Stimulated activated CD8-positive, alpha-beta memory T cell treated with anti-CD3 and anti-CD28 coated beads, Interleukin-2, amount 100 ng/mL, for 1 hour (primary cell): ENCODE measurements at places on chromosomes 2 and 18.

GRCh38 chr2:74499267-74499939, at the start of gene LBX2:
TSS of gene LBX2 (minus strand) at chr2:74499603. CDS start at chr2:74499537, 66 bp downstream.
- no peak for DNase-seq

DNA sequence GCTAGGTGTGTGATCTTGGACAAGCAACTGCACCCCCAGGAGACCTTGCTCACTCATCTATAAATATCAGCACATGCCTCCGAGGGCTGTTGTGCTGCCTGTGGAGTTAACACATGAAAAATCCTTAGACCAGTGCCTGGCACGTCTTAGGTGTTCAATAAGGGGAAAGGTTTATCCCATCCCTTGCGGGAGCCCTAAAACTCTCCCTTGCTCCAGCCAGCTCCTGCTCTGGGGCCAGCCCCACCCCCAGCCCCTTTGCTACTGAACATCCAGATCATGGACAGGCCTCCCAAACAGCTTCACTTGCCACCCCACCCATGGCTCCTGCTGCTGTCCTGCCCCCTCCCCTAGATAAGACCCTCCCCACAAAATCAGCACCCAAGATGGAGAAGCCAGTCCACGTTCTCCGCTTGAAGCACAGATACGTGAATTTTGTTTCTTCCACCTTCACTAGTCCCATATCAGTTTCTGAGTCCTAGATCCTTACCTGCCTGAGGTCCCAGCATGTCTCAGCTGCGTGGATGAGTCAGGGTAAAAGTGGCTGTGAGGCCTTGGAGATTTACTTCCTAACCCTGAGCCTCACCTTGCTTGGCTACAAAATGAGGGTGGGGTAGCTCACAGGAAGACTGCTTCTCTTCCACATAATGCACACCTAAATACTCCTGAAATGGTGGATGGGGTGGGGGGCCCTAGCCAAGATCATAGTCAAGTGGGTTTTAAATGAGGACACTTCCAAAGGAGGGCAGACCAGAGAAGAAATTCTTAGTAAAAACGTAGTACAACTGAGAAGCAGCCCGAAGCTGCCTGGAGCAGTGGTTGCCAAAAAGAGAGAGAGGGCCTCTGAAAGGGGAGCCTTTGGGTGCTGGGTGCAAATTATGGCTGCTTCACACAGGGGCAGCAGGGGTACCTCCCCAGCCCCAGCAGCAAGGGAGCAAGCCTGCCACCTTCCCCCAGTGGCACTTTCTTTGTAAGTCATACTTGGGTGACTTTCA, 40.4 kb downstream of the C1QL2 start:
- DNase-seq, result no peak

GRCh38 chr2:164655750-164656149, 34.5 kb upstream of the GRB14 start:
- DNase-seq, result no peak

GRCh38 chr2:69452687-69453086, 15.5 kb upstream of the NFU1 start:
- no peak for DNase-seq

- DNase-seq, result no peak
Measured at GRCh38 chr2:231133365-231134099, 8.7 kb upstream of the HTR2B start.

GRCh38 chr18:60560071-60560470, 187.5 kb upstream of the MC4R start:
- no peak for DNase-seq

DNA sequence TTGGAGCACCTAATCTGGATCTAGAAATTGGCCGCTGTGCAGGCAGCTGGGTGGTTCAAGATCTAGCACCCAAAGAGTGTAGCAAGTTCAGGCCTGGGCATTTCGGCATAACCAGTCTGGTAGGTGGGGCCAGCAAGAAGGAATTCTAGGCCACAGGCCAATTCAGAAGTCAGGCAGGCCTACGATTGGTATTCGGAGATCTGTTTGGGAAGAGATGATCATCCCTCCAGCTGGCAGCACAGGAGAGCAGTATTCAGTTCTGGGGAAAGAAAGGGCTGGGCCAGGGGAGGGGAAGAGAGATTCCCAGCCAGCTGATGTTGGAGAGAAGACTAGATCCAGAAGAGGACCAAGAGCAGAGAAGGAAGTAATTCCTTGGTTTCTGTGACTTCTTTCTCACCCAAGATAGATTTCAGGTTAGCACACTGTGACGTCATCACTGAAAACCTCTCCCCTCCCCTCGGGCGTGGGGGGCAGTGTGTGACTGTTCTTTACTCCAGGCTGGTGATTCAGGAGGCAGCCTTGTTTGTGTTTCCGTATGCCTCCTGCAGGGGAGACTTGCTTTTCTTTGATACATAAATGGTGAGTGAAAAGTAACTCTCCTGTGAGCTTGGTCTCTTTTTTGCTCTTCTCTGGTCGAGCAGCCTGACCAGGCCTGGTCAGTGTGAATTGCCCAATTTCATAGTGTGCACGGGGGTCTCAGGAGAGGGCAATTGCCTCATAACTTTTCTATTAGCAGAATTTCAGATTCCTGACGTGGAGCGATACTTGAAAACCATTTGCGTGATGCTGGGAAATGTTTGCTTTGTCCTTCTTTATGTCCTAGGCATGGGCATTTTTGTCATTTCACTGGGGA, 61.1 kb downstream of the MEIS1 start:
- DNase-seq, result no peak

DNA sequence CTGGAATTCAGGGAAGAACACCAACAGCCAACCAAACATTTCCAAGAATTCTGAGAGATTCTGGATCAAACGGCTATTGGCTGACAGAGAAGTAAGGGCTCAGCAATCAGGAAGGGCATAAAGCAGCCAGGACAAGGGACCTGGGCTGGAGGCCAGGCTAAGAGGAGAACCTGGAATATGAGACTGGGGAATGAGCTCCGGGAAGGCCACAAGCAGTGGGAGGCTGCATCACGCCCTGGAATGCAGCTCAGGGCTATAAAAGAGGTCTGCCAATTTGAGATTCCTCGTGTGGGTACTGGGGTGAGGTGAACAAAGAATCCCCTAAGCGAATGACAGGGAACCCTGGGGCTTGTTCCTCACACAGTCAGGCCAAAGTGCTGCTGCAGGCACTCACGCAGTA, 60.4 kb downstream of the ANO7 start:
- no peak for DNase-seq

- DNase-seq, result no peak
Measured at GRCh38 chr2:207283356-207283755, 117.6 kb upstream of the KLF7 start.

DNA sequence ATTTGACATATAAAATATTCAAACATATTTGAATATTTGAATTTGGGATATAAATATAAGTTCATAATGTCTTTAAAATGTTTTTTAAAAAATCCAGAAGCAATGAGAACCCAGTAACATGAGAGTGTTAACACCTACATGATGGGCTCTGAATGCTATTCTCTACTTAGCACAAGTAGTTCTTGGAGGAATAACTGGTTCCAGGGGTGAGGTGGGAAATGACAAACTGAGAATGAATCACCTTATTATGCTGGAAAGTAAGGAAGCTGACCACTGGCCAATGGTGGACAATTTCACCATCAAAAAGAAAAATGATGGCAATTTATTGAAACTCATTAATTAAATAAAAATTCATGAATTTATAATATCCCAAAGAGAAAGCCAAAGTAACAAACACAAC, 79.6 kb upstream of the NABP1 start:
- no peak for DNase-seq

DNA sequence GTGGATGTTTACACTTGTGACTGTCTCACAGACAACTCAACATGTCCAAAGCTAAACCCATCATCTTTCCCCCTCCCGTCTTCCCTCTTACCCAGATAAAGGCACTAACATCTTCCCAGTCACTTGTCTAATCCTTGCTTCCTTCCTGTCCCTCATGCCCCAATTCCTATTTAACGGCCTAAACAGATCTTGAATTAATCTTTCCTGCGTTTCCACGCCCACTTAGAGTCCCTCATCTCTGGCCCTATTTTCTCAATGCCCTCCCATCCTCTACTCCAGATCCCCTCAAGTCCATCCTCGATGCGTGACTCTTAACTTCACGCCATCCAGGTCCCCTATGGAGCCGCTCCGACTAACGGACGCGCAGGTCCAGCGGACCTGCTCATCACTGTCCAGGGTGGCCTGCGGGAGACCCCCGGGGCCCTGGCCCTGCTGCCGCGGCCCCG, 682 bp upstream of the SCLY start:
- DNase-seq, result no peak

- DNase-seq, result no peak
Measured at GRCh38 chr2:15539999-15540398, 21.1 kb downstream of the NBAS start.

GRCh38 chr2:203585516-203585915, 50.4 kb upstream of the RAPH1 start:
- no peak for DNase-seq

DNA sequence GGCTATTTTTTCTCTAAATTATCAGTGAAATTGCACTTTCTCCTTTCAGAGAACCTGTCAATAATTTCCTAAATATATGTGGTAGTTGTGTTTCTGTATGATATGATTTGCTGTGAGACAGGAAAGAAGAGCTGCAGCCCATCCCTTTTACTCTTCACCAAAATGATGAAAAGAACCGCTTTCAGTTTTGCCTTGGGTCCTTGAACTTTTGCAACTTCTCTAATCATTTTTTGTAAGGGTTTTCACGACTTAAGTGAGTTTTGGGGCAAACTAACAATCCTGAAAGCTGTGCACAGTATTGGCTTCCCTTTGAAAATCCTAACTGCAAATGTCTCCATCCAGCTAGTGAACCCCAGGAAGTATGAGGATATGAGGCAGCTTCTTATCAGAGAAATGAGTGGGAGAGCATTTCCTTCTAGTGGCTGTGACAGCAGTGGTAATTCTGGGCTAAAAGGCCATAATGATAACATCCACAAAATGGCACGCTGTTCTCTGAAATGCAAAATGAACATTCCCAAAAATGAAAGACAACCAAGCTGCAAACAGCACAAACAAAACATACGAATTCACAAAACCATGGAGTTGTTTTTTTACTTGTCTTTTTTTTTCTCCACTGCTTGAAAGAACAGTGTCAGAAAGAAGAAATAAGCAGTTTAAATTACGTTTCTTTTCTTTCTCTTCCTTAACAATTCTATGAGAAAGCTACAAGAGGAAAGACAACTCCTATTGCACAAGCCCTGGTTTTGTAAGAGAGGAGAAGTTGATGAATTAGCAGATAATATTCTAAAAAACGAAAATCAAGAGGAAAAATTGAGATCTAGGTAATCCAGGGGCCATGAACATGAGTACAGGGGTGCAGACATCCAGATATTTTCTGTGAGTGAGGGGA, 1291.6 kb upstream of the ZEB2 start:
- no peak for DNase-seq

DNA sequence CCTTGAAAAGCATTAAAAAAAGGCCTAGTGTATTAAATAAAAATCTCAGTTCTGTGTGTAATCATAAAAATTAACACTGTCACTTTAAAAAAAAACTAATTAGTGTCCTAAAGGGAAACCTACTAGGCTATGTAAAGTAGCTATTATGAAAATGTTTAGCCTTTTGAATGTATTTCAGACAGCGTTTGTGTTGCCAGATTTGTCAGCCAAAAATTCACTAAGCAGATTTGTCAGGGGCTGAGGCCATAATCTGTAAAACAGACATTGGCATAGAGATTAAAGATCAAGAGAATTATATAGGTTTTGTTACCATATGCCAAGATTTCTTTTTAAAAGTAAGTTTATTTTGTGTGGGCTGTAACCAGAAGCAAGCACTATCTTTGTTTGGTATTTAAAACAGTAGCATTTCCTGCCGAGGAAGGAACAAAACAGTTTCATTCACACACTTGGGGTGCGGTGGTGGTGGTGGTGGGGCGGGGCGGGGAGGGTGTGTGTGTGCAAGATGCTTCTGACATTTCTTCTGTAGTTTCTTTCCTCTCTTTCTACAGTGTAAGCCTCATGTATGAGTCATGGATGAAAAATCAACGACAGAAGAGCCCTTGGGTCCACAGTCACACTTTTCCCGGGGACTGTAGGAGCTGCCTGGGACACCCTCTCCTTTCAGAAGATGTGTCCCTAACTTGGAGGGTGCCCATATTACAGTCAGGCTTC, 328.5 kb upstream of the FANCL start:
- no peak for DNase-seq

- DNase-seq, result no peak
Measured at GRCh38 chr2:101310834-101311695, 2.6 kb upstream of the RNF149 start.

GRCh38 chr2:206918263-206918662, 21.1 kb upstream of the CPO start:
- DNase-seq, result no peak

GRCh38 chr2:12803607-12804006, 86.9 kb downstream of the TRIB2 start:
- DNase-seq, result no peak

- no peak for DNase-seq
Measured at GRCh38 chr2:10990561-10991111, 78.9 kb downstream of the KCNF1 start.

- DNase-seq, result no peak
Measured at GRCh38 chr2:177622521-177622920, 229.9 kb downstream of the AGPS start.

DNA sequence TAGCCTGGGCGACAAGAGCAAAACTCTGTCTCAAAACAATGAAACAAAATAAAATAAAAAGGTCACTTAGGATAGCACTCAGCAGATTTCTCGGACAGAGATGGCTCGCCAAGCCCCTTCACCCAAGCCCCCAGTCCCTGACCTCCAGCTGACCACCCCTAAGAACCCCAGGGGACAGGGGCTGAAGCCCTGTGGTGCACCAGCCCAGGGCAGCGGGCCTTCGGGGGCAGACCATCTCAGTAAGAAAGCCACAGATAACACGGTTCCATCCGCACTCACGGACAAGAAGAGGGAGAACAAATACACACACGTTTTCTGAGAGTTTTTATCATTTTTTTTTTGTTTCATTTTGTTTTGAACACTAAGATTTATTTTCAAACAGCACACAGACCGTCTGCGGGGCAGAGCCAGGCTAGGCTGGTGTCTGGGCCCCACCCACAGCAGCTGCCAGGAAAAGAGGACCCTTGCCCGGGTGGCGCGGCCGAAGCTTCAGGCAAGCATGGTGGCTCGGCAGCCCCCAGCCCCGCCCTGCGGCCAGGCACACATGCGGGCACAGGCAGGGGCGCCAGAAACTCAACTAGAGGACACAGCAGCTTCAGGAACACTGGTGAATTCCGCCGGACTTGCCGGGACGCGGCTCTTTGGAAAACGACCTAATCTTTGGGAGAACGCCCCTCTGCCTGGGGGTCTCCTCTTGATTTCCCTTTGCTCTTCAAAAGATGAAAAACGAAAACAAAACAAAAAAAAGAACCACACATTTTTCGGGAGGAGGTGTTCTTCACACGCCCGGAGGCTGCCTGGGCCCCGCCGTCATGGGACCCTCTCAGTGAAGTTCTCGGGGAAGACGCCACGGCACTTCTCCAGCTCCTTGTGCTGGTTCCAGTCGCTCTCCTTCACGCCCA, 59.0 kb downstream of the BIN1 start:
- no peak for DNase-seq
